Stimulated activated CD4-positive, alpha-beta T cell treated with anti-CD3 and anti-CD28 coated beads, Interleukin-15, amount 100 ng/mL, for 1 hour (primary cell): ENCODE measurements at places on chromosomes 7 and 10.

- DNase-seq = no peak
Observed at GRCh38 chr7:139394540-139394939, 34.8 kb downstream of the LUC7L2 start.

DNA sequence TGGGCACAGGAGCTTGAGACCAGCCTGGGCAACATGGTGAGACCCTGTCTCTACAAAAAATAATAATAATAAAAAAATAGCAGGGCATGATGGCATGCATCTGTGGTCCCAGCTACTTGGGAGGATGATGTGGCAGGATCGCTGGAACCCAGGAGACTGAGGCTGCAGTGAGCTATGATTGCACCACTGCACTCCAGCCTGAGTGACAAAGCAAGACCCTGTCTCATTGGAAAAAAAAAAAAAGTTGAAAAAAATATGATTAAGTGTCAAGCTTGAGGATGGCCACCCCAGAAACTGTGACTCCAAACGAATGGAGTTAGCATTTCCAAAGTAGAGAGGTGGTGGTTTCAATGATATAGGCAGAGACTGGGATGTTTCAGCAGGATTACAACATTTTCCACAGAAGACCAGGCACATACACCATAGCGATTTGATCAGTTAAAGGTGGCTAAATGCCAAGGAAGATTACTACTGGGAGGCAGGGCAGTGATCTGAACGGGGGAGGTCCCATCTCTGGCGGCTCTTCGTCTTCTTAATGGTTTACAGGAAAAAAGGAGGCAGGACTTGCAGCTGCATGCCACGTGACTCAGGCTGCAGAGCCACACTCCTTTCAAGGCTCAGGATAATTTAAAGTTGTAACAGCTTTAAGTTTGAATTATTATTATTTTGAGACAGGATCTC lies 250.6 kb upstream of the GALNT17 start:
- DNase-seq = no peak

DNA sequence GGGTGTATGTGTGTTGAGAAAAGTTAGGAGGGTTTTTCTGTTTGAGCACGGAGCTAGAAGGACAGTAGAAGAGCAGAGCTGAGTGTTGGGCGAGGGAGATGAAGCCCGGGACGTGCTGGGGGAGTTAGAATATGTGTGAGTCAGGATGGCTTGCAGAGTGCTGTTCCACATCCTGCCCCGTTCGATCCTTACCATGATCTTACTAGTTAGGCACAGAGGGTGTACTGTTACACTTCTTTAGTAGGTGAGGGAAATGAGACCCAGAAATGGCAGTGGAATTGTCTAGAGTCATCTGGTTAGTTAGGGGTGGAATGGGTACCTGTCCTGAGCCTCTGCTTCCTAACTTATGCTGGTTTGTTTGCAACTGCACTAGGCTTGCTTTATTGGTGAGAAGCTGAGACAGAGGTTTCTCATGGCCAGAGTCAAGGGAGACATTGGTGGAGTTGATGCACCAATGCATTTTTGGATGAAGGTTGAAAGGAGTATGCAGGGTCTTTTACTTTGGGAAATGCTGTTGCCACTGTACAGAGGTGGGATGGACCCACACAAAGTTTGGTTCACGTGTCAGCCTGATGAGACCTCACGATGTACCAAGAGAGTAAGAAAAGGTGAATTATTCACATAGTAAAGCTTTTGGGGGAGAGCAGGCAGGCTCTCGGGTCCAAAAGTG lies 42.4 kb downstream of the CCNY start:
- no peak for DNase-seq

DNA sequence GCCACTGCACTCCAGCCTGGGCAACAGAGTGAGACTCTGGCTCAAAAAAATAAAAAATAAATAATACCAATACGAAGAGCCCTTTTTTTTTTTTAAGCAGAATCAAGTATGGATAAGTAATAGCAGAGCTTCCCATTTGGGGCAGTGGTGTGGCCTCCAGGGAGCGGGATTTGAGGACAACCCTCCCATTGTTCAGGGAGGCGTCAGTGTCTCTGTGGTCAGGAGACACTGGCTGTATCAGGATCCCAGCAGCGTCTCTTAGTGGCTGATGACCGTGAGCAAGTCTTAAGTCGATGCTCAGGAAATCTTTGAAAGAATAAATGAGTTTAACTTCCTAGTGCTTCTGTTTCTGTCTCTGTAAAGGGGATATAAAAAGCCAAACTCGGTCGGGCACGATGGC lies 25.2 kb upstream of the SH2B2 start:
- no peak for DNase-seq

GRCh38 chr10:56370217-56371113 lies 9.4 kb upstream of the ZWINT start:
- DNase-seq = no peak

GRCh38 chr7:2157473-2158279 lies 75.1 kb downstream of the MAD1L1 start:
- no peak for DNase-seq
